ENCODE measurements at places on chromosomes 5 and 9.

DNA sequence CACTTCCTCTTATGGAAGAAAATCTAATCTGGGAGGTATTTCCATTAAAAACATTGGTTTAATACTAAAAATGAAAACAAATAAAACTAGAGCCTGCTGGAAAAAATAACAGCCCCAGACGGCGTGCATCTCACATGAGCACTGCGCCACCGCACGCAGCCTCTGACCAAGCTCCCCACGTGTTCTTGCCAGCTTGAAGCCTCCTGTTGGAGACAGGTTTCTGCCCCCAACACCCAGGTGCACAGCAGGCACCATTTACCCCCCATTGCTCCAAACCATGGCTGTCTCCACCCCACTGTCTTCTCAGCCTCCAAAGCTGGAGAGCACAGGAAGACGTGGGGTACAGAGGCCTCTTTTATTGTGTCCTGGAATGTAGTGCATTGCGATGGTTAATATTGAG, 10.7 kb upstream of the COL5A1 start:
- no peak for DNase-seq

DNA sequence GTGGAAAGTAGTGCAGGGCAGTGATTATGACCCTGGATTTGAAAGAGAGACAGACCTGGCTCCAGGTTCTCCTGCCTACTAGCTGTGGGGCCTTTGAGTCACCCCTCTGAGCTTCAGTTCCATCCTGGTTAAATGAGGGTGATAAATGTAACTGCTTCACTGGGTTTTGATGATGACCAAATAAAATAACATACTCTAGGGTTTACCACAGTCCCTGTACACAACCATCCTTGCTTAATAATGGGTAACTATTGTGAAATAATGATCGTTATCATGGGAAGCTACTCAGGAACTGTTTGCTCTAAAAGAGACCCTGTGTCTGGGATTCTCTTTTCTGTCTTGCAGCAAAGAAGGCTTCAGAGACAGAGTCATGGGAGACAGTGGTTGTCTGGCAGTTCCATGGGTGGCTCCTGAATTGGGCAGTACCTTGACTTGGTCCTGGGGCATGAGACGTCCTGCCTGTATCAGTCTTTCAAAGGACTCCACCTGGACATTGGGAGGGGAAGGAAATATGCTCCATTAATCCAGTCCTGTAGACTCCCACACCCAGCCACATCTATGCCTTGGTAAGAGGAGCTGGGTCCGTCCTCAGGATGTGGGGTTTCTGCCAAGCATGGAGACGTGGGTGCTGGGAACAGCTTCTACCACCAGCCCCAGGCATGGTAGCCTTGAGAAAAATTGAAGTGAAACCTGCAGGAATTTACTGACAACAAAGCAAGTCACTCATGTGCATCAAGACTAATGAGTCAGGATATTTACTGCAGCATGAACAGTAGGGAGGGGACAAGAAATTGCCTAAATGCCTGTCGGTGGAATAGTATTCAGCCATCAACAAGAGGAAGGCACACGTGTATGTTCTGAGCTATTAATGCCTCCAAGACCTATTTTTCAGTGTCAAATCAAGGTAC, 23.4 kb downstream of the AKNA start:
- DNase-seq: no peak

GRCh38 chr9:114677418-114677817, 4.6 kb downstream of the TEX48 start:
- DNase-seq: no peak

- DNase-seq: no peak
Measured at GRCh38 chr5:111741278-111741677, 15.7 kb downstream of the NREP start.

DNA sequence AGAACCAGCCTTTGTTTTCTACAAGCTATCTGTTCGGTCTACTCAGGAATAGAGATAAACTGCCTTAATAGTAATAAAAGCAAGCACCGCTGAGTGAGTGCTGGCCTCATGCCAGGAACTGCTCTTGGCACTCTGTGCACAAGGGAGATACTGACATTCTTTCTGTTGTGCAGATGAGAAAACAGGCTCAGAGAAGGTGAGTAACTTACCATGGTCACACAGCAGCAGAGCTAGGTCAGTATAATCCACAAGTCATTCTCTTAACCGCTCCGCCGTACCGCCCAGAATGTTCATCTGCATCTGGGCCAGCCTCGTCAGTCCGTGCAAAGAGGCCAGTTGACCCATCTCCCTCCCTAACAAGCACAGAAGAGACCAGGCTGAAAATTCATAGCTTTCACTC, 27.4 kb downstream of the QRFP start:
- DNase-seq: no peak

GRCh38 chr9:79657891-79658290, 86.1 kb downstream of the TLE4 start:
- DNase-seq: no peak

- DNase-seq: no peak
Measured at GRCh38 chr9:109799141-109799540, 19.1 kb downstream of the PALM2AKAP2 start.

GRCh38 chr5:74457876-74458275, 182.7 kb downstream of the ENC1 start:
- DNase-seq: no peak

DNA sequence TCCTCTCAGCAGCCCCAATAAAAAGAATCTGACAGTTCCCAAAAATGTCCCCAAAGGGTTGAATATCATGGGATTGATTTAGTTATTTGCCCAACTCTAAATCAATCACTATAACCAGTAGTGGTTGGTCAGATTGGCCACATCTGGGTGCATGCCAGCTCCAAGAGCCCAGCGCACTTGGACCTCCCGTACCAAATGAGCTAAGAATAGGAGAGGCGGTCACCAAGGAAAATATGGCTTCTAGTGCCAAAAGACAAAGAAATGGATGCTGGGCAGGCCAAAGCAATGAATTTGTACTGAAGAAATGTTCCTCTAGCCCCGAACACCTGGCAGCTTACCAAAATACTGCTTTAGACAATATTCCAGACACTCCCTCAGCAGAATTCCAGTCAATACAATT, 80.3 kb downstream of the RCL1 start:
- DNase-seq: no peak

- no peak for DNase-seq
Measured at GRCh38 chr5:43152946-43153345, 32.2 kb downstream of the ZNF131 start.

DNA sequence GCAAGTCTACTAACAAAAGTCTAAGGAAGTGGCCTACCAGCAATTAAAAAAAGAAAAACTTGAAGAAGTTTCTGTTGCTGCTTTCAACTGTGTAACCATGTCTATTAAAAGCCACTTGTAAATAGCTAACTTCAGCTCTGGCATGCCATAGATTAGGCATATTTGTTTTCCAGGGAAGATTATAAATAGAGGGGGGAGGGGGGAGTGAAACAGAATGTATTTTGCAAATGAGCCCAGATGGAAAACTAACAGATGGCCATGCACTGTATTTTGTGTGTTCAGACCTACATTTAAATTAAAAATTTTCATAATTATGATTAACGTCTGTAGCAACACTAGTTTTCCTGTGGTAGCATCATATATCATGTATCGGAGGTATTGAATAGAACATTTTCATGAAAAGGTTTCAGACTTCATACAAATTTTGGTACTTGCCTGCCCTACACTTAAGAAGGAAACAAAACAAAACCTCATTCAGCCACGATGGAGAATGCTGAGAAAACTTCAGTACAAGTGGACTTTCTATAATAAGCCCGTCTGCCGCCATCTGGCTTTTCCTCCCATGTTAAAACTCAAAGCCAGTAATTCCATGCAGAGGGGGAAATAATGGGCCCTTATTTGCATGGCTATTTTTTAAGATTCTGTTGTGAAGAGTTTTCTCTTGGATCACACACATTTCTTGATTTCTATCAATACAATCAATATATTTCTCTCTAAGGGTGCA, 220.4 kb upstream of the SMARCA2 start:
- DNase-seq: no peak

DNA sequence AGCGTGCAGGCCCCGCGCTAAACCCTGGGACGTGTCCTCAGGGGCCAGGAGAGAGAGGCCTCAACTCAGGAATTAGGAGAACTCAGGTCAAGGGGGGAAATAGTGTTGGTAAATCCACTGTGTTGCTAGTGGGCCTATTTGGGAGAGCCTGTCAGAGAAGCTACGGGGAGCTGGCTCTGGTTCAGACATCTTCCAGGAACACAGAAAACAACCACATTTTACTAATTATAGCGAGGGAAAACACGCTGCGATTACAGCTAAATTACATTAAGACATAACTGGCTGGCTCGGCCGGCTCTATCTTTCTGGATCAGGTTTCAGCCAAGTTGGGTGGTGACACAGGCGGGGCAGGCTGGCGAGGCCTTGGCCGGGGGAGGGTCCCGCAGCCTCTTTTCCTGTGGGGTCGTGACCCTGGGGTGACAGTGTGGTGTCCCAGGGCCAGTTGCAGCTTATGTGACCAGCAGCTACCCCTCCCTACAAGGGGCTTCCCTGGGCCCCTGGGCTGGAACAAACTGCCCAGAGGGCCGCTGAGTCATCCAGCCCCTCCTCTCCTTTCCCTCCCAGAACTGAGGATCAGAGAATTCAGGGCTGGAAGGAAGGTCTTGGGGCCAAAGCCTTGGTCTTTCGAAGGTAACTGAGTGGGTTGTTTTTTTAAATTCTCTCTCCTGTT, 75.1 kb downstream of the FGF18 start:
- no peak for DNase-seq

- DNase-seq: no peak
Measured at GRCh38 chr9:117821954-117822353, 117.8 kb downstream of the TLR4 start.

GRCh38 chr5:173758676-173759075, 129.5 kb upstream of the CPEB4 start:
- DNase-seq: no peak
